ENCODE measurements at places on chromosomes 12 and 14.
A peak's percentile ranks its signal among the peaks of the same experiment; 100 is the strongest.

DNA sequence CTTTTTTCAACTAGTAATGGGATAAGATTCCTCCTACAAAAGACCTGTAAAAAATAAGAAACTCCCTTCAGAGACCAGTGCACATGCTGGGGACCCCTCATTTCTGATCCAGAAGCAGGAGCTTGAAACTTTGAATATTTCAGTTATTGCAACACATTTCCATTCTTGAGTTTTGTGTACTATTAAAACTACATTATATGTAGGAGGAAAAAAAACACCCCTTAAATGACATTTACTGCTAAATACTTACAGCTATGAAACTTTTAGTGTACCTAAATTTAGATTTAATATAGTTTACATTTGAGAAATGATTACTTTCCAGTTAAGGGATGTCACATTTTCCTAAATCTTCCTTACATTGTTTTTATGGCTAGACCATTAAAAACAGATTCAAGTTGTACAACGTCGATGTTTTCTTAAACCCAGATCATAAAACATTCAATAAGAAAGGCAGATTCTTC, 4.1 kb downstream of the LRIG3 start:
- no peak for DNase-seq

DNA sequence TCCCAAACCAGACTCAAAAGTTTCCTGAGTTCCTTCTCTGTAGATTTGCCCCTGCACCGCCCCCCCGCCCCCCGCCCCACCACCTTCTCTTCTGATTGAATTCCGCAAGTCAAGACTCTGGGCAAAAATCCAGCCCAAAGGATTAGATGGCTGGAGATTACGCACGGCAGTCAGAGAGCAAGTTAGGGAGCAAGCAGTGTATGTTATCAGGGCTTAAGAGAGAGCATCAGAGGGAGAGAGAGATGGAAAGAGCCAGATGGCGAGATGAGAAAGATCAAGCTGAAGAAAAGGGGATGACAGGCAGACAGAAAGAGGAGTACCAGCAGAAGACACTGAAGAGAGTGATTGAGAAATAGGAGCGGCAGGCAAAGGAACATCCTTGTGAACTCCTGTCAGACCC, 13.9 kb upstream of the ANKRD33 start:
- DNase-seq: no peak

GRCh38 chr14:93788543-93789227, 400 bp upstream of the PRIMA1 start:
- DNase-seq: no peak

DNA sequence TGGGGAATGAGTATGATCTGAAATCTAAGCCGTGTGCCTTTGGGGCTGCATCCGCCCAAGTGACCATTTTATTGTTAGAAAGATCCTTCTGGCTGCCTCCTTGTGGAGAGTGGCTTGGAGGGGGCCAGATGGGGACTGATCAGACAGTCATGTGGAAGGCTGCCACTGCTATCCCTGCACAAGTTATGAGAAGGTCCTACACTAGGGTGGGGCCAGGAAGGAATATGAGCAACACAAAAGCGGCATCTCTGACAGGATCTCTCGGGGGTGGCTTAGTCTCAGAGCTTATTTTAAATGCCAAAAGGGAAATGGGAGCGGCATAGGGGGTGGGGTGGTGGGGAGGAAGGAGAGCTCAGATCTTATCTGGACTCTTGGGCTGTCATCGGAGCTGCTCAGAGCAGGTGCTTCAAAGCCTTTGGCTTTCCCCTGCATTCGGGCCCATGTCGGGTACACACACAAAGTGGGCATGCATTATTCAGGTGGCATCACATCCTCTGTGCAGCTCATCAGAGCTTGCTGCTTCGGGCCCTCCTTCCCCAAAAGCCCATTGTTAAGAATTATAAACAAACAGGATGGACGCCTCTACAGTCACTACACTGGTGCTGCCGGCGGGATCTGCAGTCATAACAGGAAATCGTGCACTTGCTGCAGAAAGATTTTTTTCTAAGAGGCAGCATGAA, 805.4 kb downstream of the VRK1 start:
- no peak for DNase-seq

DNA sequence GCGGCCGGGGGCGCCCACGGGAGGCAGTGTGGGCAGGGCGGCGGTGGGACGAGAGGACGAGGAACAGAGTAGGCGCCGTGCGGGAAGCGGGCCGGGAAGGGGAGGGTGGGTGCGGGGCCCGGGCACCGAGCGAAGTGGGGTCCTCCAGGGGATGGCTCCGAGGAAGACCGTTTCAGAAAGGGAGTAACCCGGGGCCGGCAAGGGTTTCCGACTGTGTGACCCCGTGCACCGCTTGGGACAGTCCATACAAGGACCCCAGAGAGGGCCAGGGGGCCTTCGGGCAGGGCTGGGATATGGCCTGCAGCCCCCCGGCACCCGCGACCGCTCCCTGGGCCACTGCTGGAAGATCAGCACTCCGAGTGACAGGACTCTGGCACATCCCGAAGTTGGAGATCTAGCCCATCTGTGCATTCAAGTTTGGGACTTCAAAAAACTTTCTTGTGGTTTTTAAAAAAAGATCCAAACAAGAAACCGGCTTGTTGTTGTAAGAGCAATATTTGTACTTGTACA, 448 bp downstream of the TSPAN9 start:
- no peak for DNase-seq

DNA sequence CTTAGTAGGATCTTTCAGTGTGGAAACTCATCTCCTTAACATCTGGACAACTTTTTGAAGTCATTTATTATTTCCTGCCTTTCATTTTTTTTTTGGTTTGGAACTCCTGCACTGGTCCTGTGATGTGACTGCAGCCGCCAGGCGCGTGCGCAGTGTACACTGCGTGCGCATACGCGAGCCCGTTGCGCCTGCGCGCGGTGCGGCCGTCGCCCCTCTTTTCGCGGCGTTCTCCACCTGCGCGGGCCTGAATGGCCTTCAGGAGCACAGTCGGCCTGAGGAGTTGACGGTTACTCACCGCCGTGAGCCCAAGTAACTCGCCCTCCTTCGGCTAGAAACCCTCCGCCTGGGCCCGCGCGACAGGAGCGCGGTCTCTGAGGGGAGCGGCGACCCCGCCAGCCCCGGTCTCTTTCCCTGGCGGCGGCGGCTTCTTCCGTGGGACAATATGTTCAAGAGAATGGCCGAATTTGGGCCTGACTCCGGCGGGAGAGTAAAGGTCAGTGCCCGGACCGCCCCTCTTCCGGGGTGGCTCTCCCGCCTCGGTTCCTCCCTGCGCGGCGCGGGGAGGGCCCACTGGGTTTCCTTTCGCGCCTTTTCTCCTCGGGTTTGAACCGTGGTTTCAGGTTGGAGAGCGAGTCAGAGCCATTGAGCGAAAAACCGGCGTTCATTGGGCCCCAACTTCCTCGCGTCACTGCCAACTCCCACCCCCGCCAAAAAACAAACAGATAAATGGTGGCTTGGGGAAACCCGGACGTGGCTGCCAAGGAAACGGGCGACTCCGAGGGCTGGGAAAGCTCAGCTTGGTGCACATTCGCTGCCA, at the start of gene YEATS4:
TSS of gene YEATS4 (plus strand) at position 213 of the 817 bp plus-strand sequence. CDS start at position 443, 230 bp downstream.
- DNase-seq: peak; percentile 84

DNA sequence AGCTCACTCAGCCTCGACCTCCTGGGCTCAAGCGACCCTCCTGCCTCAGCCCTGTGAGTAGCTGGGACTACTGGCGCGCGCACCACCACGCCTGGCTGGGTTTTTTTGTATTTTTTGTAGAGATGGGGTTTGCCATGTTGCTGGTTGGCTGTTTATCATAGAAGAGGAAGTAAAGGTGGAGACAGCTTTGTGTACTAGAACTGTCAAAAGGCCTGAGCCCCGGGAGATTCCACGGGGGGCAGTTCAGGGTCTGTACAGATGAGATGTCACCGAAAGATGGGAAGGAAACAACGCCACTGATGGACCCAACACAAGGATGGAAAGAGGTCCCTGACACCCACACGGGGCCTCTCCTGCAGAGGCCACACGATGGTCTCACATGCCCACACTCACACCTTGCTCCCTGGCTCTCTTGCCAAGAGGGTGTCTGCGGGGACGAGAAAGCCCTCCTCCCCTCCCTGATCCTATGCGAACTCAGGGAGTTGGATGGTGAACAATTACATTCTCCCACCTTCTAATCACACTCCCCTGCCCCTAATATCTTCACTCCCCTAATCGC, 66.6 kb downstream of the KDM2B start:
- DNase-seq: no peak

DNA sequence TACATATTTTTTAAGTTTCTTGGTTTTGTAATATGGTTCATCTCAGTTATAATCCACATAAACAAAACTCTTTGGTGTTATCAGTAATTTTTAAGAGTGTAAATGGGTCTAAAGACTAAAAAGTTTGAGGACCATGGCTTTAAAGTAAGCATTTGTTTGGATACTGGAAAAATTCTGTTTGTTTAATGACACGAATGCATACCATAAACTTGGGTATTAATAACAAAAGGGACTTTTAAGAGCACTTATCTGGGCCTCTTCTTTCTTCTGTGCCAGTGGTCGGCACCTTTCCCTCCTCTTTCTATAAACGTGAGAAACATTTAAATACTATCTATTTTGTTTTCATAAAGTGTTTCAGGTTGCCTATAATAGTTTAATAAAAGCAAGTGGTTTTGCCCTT, 47.4 kb downstream of the SAMD4A start:
- DNase-seq: no peak

DNA sequence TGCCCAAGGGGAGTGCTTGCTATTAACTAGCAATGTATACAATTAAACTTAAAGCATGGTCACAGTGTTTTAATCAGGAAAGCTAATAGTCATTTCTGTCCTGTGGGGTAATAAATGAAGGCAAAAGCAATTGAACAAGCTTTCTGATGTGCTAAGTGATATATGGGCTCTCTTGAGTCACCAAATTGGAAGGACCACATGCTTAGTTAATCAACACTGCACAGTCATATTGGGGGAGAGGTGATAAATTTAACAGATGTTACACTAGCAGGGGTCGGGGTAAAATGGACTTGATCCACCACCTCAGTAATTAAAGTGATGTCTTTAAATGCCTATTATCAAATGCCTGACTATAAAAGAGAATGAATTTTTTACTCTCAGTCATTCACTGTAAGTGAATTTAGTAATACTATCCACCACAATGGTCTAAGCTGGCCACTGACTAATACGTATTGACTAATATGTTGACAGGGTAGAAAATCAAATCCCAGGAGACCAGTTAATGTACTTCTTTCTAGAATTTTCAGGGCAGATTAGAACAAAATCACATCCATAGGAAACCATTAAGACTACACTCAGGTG, 736.3 kb downstream of the RPS29 start:
- no peak for DNase-seq

DNA sequence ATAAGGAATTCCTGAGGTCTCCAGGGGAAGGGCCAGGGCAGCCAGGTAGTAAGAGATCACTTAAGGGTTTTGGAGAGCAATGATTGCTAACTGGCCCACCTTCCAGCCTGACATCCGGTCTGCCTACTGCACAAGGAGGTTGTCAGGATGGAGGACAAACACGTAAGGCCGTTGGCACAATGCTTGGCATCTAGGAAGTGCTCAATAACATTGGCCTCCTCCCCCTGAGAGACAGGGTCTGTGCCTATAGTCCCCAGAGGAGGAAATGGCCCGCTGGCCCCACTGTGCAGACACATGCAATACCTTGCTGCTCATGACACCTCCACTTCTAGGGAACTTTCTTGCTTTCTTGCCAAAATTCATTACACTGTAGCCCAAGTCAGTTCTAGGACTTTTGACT, 73.2 kb downstream of the NTF3 start:
- DNase-seq: no peak

DNA sequence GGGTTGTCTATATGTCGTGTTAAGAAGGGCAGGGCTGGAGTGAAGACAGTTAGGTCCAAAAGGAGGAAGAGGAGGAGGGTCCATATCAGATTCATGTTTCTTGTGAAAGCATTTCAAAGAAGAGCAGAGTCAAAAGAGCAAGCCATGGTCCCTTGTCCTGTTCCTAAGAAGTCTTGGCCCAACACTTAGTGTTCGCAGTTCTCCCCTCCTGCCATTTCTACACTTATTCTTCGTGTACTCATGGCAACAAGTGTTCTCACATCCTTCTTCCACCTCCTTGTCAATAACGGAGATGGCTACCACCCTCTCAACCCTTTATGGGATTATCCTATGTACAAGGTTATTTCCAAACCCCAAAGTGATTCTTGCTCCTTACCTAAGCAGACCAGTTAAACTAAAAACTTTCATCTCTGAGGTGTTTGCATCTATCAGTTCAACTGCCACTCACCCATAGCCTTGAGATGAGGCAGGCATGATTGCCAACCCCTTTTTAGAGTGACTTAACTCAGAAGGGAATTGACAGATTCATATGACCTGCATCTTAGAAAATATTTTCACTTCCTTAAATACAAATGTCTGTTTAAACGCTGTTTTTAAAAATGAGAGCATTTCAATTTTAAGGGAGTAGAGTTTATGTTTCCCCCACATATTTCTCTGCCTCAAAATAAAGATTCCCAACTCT, 19.8 kb upstream of the RNASE2 start:
- no peak for DNase-seq

- DNase-seq: no peak
Observed at GRCh38 chr14:69170839-69171238, 17.9 kb upstream of the DCAF5 start.

- no peak for DNase-seq
Observed at GRCh38 chr12:93550748-93551611, 21.5 kb upstream of the SOCS2 start.

- DNase-seq: no peak
Observed at GRCh38 chr14:68147303-68147702, 327.7 kb downstream of the RAD51B start.

DNA sequence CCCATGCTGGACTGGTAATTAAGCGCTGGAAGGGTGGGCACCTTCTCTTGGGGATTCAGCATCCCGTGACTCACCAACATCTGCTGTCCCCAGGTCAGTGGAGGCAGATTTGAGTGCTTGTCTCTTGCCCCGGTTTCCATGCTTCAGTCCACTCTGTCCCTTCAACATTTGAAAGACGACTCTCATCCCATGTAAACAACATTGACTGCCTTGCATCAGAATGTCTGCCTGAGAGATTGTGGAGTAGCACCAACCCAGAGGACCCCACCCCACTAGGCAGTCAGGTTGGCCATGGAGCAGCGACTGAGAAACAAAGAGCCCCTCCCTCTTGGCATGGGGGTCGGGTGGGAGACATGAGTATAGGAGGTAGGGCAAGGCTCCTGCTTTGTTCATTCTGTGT, 4.9 kb upstream of the STAC3 start:
- no peak for DNase-seq

- peak; percentile 51 for DNase-seq
Observed at GRCh38 chr12:84131076-84131475, 781.5 kb downstream of the SLC6A15 start.

GRCh38 chr12:12520273-12520672, 42.4 kb downstream of the DUSP16 start:
- DNase-seq: no peak

DNA sequence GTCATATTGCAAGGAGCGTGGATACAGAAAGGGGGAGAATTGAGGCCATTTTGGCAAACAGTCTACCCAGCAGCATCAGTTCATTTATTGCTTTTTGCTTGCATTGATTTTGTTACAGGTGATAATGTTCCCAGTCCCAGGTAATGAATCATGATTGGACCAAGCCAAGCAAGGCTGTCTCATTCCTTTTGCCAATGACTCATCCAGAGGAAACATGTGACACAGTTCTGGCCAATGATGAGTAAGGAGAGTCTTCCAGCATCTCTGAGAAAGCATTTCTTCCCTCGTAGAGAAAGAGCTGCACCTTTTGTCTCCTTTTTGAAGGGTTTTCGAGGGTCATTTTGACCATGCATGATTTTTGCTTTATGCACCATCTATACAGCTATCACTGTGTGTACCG, 68.2 kb downstream of the SLC15A4 start:
- no peak for DNase-seq

GRCh38 chr12:64670919-64671639, 60.8 kb downstream of the RASSF3 start:
- DNase-seq: peak; percentile 52

- DNase-seq: no peak
Observed at GRCh38 chr14:48874711-48875110, 711.5 kb downstream of the RPS29 start.

All from brain microvascular endothelial cell (primary cell).